Motor neuron (in vitro differentiated cells): ENCODE measurements at places on chromosomes 5 and 9. TPM values are rescaled to one million over a fixed set of nuclear protein-coding genes. Genes with fewer than 3 reads are reported as not detected.

ADAMTSL2 gene
- total RNA-seq = 0.10 and 0.23 TPM in 2 replicates

TMED9 gene
- 76.9 and 80.1 TPM in 2 replicates for total RNA-seq

MYMK gene
- not detected in 2 replicates for total RNA-seq

TMOD1 gene
- 0.68 and 1.3 TPM in 2 replicates for total RNA-seq

SLC4A9 gene
- total RNA-seq = not detected in 2 replicates

C5orf52 gene
- 0.56 TPM in 1 of 2 replicates, not detected in the other for total RNA-seq

ZNF618 gene
- total RNA-seq = 10.7 and 19.4 TPM in 2 replicates

DND1 gene
- not detected in 2 replicates for total RNA-seq

PRR16 gene
- total RNA-seq = 1.7 and 3.4 TPM in 2 replicates

SPINK13 gene
- total RNA-seq = 0.25 TPM in 1 of 2 replicates, not detected in the other

NRG2 gene
- 0.14 and 0.46 TPM in 2 replicates for total RNA-seq

IL9 gene
- total RNA-seq = not detected in 2 replicates

SPINK7 gene
- 0.93 and 1.0 TPM in 2 replicates for total RNA-seq

CARTPT gene
- not detected in 2 replicates for total RNA-seq

SPINK4 gene
- not detected in 2 replicates for total RNA-seq

ANXA2R gene
- 1.3 and 1.8 TPM in 2 replicates for total RNA-seq

GFRA3 gene
- 0.45 and 1.9 TPM in 2 replicates for total RNA-seq

NXNL2 gene
- 0.18 and 0.52 TPM in 2 replicates for total RNA-seq

PLK2 gene
- total RNA-seq = 217 and 242 TPM in 2 replicates

PCDHGA3 gene
- 0.24 and 0.43 TPM in 2 replicates for total RNA-seq

NUTM2G gene
- 0.55 and 1.2 TPM in 2 replicates for total RNA-seq

IRX4 gene
- not detected in 2 replicates for total RNA-seq

CPLANE1 gene
- total RNA-seq = 22.2 and 24.9 TPM in 2 replicates

SEMA5A gene
- total RNA-seq = 2.1 and 2.3 TPM in 2 replicates

HRCT1 gene
- 0.27 and 0.29 TPM in 2 replicates for total RNA-seq

PCA3 gene
- 2.7 and 3.3 TPM in 2 replicates for total RNA-seq

TIMD4 gene
- 0.92 TPM in 1 of 2 replicates, not detected in the other for total RNA-seq

RANBP3L gene
- total RNA-seq = 0.08 and 0.14 TPM in 2 replicates

AGXT2 gene
- total RNA-seq = 0.33 TPM in 1 of 2 replicates, not detected in the other

HSPB3 gene
- total RNA-seq = 0.92 and 1.7 TPM in 2 replicates
